ENCODE measurements at places on chromosomes 13 and 19.

GRCh38 chr13:46496086-46496485, 56.9 kb upstream of the LRCH1 start:
- DNase-seq, result no peak

GRCh38 chr13:113817860-113818691, 45.8 kb downstream of the GAS6 start:
- no peak for DNase-seq

- no peak for DNase-seq
Observed at GRCh38 chr13:95387733-95388207, 86.5 kb upstream of the ABCC4 start.

GRCh38 chr13:73465617-73465971, 406.8 kb downstream of the KLF5 start:
- DNase-seq, result no peak

DNA sequence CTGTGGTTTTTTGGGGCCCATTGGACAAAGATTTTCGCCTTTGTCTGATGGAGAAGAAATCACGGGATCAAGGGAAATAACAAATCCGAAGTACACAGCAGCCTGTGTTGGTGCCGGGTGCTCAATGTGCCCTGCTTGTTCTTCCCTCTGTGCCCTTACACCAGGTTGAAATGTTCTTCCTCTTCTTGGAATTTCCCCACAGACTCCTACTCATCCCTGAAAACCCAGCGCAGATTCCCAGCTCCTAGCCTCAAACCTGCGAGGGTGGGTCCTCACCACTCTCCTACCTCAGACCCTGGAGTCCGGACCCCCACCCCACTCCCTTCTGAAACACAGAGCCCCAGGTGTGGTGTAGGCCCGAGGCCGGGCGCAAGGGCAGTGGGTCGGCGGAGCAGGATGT, 4.9 kb upstream of the ACP4 start:
- DNase-seq, result no peak

GRCh38 chr19:49749771-49750170, 13.3 kb downstream of the TSKS start:
- DNase-seq, result no peak

DNA sequence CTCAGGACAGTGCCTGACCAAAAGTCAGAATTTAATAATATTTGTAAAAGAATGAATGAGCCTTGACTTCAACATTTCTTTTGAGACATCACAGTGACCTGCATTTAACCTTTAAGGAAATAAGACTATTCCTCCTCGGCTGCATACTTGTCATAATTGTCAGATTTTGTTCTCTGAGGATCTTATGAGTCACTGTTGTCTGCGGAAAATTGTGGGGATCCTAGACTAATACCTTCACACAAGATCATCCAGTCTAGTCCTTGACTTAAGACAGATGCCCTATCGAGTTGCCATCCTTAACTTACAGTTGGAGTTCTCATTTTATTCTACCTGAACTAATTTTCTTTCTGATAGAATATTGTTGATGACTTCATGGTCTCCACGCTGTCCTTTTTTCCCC, 198.4 kb downstream of the DLEU7 start:
- DNase-seq, result no peak

DNA sequence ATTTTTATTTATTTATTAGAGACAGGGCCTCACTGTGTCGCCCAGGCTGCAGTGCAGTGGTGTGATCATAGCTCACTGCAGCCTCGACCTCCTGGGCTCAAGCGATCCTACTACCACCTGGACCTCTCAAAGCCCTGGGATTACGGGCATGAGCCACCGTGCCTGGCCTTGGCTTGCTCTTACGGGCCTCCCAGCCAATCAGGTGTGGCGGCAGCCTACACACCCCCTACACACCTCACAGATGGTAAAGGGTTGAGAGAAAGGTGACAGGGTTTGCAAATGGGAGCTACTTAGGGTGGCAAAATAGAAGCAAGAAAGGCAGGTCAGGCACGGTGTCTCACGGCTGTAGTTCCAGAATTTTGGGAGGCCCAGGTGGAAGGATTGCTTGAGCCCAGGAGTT, 1.0 kb upstream of the ZBTB32 start:
- no peak for DNase-seq

GRCh38 chr19:24098359-24098758, 11.4 kb downstream of the ZNF254 start:
- DNase-seq, result no peak

DNA sequence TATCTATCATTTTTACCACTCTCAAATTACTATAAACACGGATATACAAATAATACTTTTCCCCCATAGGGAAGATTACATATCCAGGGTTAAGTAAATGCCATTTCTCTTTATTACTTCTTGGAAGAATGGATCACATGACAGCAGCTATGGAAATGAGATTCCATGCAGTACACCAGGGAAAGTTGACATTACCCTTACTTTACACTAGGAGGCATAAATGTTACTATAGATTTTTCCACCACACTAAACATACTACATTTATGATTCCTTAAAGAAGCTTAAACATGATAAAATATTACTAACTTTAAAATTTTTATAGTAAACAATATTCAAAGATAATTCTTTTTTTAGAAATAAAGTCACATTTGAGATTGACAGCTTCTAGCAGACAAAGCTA, 611.4 kb downstream of the PCDH9 start:
- no peak for DNase-seq

DNA sequence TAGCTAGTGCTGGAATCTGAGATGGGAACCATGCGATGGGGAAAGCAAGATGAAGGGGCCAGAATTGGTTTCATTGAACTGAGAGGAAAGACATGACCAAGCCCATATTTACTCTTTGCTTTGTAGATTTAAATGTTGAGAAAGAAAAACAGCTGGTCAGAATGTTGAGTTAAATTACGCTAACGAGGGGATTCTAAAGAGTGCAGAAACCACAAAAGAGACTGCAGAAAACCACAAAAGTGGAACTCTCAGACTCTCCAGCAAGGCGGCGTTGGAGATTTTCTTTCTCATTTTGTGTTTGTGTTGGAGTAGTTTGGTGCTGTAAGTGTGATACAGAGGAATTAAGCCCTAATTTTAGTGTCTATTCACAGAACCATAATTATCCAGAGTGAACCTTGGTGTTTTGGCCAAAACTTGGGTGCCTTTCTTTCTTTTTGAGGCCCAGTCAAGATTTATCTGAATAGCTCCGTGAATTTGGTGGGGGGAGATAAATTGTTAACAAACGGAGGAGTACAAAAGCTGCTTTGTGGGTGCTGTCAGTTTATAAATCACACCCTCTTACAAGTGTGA, 26.3 kb downstream of the SAE1 start:
- DNase-seq, result no peak

- DNase-seq, result no peak
Observed at GRCh38 chr13:71380191-71380590, 486.8 kb downstream of the DACH1 start.

GRCh38 chr19:18915639-18916038, 3.5 kb downstream of the COPE start:
- no peak for DNase-seq

DNA sequence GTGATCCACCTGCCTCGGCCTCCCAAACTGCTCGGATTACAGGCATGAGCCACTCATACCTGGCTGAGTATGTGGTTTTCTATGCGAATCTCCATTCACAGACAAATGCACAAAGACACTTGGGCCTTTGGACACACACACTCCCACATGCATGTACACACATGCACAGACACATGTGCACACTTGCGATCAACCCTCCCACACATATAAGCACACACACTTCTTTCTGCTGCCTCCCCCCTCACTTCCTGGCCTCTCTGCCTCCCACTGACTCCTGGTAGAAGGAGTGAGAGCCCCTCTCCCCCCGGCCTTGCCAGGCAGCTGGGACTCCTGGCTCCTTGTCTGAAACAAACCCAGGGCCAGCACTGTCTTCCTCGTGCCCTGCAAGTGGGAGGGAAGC, 29.3 kb upstream of the PLEKHF1 start:
- DNase-seq, result no peak

- DNase-seq, result no peak
Observed at GRCh38 chr13:47837104-47837880, 163.8 kb downstream of the SUCLA2 start.

- no peak for DNase-seq
Observed at GRCh38 chr13:100596516-100596915, 7.9 kb upstream of the GGACT start.

DNA sequence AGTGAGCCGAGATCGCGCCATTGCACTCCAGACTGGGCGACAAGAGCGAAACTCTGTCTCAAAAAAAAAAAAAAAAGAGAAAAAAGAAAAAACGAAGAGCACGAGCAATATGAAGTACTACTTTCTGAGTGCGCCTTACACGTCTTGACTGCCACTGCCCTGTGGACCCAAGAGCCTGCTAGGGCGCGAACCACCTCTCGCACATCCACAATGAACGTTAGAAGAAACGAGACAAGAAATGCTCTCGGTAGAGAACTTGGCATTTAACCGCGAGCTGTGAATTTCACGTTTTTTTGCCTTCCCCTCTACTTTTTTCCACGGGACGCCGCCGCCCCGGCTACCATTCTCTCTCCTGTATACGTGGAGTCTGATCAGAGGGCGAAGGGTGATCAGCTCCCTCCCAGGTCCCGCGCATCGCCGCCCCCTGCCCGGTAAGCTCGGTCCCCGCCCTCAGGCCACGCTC, 454 bp downstream of the TIMM44 start:
- no peak for DNase-seq

GRCh38 chr13:34214686-34215085, 396.7 kb downstream of the RFC3 start:
- no peak for DNase-seq

DNA sequence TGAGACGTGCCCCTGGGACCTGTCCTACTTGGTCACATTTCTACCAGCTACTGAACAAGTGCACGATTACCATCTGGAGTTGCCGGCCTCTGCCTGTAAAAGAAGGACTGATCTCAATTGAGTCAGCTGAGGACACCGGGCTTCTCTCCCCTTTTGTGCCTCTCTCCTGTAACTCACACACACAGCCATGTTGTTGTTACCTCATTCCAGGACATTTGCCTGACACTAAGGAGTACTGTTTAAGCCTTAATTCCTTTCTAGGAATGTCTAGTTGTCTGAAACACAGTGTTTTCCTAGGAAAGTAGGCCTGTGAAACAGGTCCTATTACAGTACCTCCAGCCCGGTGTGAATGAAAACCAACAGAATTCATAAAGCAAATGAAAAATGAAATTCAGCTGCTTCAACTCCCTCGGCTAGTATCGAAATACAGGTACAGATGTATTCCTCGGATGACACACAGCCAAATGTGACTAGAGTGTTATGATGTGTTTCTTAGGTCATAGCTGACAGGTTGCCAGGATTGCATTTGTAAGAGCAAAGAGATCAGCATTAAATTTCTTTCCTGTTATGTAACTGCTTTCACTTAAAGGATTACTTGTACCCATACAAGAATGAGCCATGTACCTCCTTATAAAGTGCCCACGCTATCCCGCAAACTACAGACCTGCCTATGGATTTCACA, 152.0 kb upstream of the IRS2 start:
- no peak for DNase-seq
